ENCODE measurements at places on chromosomes 2 and 18.

- no peak for DNase-seq
Observed at GRCh38 chr2:100289020-100289419, 33.3 kb downstream of the LONRF2 start.

DNA sequence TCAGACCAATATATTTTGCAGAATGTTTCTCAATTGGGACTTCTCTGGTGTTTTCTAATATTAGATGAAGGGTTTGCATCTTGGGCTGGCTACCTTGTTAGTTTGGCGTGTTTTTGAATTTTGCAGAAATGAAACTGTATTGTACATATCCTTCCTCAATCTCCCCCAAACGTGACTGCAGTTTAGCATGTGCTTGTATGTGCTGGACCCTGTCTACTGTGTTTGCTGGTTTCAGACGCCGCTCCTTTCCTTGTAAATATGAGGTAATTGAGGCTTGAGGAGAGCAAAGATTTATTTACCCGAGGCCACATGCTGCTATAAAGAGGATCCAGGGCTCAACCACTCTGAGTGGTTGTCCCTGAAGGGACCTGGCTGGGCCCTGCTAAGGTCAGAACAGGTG lies 57.2 kb downstream of the NGEF start:
- no peak for DNase-seq

DNA sequence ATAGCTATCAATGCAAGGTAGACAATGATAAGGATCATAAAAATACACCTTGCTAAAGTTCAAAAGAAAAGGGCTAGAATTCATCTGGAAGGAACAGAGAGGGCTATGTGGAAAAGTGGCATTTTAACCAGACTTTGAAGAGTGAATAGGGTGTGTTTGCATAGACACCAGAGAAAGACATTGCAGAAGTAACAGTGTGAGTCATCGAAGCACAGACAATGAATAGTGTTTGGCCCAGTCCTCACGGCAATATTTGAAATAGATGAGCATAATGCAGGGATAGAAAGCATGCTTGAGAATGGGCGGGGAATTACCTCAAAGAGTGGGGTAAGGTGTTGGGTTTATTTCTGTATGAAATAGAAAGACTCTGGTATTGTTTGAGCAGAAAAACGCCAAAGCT lies 24.2 kb downstream of the MYT1L start:
- DNase-seq: no peak

- DNase-seq: no peak
Observed at GRCh38 chr2:100673115-100673514, 110.3 kb downstream of the PDCL3 start.

DNA sequence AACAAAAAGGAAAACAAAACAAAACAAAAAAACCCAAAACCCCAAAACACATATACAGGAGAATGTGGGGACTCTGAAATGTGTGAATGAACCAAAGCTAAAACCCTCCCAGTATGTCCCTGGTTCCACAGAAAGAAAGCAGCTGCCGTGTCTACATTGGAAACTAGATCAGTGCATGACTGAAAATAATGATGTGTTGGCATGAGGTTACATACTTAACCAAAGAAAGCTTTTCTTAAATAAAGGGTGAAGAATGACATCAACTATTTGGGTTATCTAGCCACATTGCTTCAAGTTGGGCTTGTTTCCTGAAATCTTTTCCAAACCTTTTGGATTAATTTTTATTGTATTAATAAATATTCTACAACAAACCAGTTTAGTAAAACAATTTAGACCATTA lies 91.9 kb upstream of the FN1 start:
- DNase-seq: no peak

DNA sequence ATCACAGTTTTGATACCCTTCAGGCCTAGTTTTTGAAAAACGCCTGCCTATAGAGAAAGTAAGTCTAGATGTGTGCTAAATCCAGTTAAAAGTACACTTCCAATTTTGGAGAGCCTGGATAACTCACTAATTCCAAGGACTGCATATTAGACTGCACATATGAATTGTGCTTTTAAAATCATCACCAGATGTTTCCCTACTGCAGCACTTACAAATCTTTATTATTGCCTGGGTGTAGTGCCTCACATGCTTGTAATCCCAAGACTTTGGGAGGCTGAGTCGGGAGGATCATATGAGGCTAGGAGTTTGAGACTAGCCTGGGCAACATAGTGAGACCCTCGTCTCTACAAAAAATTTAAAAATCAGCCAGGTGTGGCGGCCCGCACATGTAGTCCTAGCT lies 35.9 kb upstream of the HTR2B start:
- DNase-seq: no peak

- peak; percentile 7 for DNase-seq
Observed at GRCh38 chr2:74250189-74250631, 51.8 kb downstream of the MTHFD2 start.

- DNase-seq: no peak
Observed at GRCh38 chr2:165691615-165692014, 102.4 kb downstream of the GALNT3 start.

DNA sequence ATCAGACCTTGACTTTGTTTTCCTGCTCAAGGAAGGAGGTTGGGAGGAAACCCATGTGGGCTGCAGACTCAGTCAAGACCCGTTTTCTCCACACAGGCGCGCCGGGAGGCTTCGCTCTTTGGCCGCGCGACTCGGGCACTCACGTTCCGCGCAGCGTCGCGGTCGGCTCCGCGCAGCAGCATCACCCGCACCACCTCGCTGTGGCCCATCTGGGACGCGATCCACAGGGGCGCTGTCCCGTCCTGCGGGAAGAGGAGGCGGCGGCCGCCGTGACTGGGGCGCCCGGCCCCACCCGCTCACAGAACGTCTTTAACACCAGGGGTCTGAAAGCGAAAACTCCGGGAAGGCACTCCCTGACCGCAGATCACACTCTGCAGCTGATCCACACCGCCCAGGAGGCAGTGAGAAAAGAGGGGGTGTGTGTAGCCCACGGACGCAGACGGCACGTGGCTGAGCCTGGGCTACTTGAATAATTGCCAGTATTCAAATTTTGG lies 33.1 kb upstream of the NPC1 start:
- DNase-seq: no peak

DNA sequence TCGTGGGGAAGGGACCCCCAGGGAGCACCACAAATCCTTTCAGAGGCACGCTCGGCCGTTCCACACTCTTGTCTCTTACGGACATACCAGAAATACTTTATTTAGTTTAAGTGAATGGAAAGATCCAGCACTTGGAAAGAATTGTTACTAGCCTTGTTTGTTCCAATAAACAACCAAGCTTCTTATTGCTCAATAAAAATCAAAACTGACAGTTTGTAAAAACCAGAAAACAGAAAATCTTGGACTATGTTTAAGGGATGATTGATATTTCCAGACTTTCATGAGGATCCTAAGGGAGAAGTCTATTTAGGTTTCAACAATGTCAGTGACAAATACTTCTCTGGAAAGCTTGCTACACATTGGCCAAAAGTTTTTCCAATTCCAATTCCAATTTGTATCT lies 31.6 kb upstream of the CCBE1 start:
- DNase-seq: no peak

- DNase-seq: no peak
Observed at GRCh38 chr2:113012436-113013335, 7.4 kb downstream of the IL36A start.

DNA sequence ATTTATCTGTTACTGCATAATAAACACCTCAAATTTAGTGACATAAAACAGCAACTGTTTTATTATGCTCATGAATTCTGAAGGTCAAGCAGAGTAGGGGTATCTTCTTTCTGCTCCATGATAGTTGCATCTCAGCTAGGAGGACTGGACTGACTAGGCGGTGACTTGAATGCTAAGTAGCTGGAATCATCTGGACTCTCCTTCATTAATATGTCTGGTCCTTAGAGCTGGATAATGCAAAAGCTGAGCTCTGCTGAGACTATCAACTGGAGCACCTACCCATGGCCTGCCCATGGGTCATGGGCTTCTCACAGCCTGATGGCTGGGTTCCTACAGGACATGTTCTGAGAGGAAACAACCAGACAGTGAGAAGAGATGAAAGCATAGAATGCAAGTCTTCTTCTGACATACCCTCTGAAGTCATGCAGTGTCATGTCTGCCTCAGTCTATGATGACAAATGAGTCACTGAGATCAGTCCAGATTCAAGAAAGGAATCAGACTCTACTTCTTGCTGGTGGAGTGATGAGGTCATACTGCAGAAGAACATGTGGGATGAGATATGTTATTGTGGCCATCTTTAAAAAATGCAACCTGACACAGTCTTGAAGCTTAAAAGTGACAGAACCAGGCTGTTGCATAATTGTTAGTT lies 174.2 kb upstream of the OSR1 start:
- no peak for DNase-seq

- peak; percentile 85 for DNase-seq
Observed at GRCh38 chr2:85602476-85603234, at the start of gene TMEM150A. Gene TMEM150A, minus strand, starts transcription at chr2:85602698. Its CDS starts 750 bp downstream, at chr2:85601948.

DNA sequence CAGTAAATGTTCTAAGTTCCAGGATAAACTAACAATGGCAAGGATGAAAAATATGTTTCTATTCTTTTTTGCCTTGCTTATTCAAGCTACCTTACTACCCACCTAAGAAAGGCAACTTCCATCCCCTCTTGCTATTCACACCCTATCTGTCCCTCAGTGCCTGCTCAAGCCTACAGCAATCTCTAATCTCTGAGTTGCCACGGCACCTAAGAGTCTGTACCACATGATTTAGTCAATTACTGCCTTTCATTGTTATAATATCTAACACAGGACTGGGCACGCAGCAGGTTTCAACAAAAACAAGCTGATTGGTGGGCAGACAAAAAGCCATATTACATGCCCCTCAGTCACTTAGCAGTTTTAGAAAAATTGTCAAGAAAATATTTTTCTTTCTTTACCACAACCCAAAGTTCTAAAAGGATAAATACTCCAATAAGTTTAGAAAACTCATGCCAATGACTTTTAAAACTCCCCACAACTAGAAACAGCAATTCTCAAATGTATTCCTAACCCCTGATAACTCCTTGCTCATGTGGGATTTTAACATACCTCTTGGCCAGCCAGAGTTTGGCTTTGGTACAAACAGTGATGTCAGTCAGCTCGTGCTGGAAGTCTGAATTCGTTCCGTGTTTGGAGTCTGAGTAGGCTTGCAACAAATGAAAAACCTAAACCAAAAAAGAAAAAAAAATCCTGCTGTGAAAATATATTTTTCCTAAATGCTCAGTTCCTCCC lies 117.3 kb upstream of the ZFP36L2 start:
- no peak for DNase-seq

GRCh38 chr2:46225150-46225625 lies 72.0 kb upstream of the EPAS1 start:
- DNase-seq: no peak

DNA sequence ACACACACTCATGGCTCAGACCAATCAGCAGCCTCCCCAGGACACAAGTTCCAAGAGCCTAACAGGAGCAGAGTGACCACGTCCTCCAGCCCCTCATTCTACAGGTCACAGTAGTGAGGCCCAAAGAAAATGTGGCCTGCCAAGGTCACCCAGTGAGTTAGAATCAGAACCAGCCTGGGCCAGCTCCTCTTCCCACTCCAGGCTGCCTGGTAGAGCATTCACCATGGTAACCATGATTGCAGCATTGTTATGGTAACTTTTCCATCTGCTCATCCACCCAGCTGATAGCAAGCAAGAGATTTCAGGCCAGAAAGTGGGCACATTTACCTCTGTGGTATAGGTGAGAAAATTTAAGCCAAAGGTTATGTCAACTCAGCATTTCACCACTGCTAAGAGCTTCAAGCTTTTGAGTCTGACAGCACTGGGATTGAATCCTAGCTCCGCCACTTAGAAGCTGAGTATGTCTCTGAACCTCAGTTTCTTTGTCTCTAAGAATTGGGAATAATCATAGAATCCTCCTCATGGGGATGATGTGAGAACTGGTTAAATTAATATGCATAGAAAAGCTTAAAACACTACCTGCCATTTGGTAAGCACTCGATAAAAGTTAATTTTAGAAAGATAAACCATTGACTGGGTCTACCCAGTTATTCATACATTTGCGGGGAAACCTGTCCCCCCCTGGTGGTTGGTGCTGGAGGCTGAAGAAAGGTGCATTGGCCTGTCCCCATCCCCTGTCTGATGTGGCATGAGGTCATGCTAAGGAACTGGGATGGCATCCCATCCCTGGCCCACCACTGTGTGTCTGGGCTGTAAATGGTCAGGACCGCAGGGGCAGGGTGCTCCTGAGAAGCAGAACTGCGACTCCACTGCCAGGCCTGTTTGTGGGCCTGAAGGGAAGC lies 181.5 kb downstream of the KLHL29 start:
- no peak for DNase-seq

GRCh38 chr18:48820483-48821250 lies 130.1 kb downstream of the SMAD7 start:
- no peak for DNase-seq

DNA sequence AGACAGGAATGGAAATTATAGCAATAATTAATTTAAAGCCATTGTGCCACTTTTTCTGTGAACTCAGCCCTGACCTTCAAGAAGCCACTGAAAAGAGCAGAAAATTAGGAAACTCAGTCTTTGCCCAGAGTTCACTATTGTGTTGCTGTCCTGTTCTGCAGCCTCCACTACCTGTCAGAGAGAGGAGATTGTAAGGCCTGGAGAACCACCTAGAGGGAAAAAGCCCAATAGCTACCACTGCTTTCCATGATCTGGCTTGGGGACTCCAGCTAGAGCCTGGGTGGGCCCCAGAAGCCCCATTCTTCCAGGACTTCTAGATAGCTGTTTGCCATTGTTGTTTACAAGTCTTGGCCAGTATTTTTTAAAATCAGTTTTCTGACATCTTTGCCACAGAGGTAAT lies 176.1 kb upstream of the KLF7 start:
- DNase-seq: no peak

GRCh38 chr2:15708865-15709820 lies 117.5 kb downstream of the DDX1 start:
- DNase-seq: no peak

GRCh38 chr2:105806996-105807395 lies 62.3 kb downstream of the NCK2 start:
- no peak for DNase-seq

GRCh38 chr2:24491542-24492420 lies 727 bp downstream of the NCOA1 start:
- DNase-seq: peak; percentile 7

DNA sequence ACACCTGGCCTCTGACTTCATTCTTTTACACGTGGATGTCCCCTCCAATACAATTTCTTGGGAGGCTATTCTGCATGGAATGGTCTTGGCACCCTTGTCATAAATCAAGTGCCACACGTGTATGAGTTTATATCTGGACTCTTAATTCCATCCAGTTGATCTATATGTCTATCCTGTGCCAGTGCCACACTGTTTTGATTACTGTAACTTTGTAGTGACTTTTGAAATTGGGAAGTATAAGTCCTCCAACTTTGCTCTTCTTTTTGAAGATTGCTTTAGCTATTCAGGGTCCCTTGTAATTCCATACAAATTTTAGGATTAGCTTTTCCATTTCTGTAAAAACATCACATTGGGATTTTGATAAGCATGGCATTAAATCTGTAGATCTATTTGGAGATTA lies 43.5 kb downstream of the HS1BP3 start:
- no peak for DNase-seq

GRCh38 chr18:49967171-49967570 lies 153.8 kb upstream of the ACAA2 start:
- DNase-seq: no peak

DNA sequence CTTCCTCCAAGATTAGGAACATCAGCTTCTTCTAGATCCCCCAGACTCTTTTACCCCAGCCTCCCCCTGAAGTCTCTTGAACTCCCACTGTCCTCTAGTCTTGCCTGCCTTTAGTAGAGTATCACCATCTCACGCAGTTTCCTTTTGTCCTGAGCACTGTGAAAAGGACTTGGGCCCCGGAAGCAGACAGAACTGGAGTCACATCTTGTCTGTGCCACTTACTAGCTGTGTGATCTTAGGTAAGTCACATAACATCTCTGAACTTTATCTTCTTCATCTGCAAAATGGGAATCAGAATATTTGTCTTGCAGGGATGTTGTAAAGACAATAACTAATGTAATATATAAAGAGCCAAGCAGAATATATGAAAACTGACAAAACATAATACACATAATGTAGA lies 8.4 kb upstream of the TRABD2A start:
- no peak for DNase-seq
